ENCODE measurements at places on chromosomes 7 and 10. TPM values are rescaled to one million over a fixed set of nuclear protein-coding genes. Genes with fewer than 3 reads are reported as not detected.
A peak's percentile ranks its signal among the peaks of the same experiment; 100 is the strongest.

ZNF487 gene
- total RNA-seq = 15.7 TPM

RNF148 gene
- 2.6 TPM for total RNA-seq

INA gene
- not detected for total RNA-seq

DNA sequence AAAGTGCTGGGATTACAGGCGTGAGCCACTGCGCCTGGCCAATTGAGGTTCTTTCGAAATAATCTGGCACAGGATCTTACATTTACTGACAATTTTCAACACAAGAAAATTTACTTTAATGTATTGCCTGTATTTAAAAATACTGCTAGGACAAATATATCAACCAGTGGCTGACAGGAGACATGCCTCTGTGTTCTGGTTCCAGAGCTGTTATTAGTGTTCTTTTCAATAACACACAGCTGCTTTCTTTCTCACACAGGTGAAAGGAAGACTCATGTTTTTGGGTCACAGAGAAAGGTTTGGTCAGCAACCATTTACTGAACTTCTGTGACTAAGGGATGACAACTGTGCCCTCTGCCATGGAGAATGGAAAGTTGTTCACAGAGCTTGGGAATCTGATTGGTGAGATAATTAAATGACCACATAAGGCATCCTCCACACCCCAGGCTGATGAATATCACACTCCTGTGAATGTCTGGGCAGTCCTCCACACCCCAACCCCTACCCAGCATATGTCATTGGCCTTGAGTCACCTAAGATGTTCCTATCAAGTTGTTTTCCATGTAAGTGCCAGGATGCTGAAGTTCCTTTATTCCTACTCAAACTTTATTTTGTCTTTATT lies 180.1 kb downstream of the RAPGEF5 start:
- DNase-seq = no peak

- no peak for DNase-seq
Measured at GRCh38 chr7:121570365-121570764, 174.3 kb upstream of the FAM3C start.

SAMD9L gene
- 20.7 TPM for total RNA-seq

GRCh38 chr7:131927770-131928423 lies 371.5 kb upstream of the PODXL start:
- DNase-seq = no peak

LRIT1 gene
- not detected for total RNA-seq

PTPN20 gene
- total RNA-seq = 4.3 TPM

CRYGN gene
- not detected for total RNA-seq

CPXM2 gene
- 10.2 TPM for total RNA-seq

R3HCC1L gene
- total RNA-seq = 17.4 TPM

EIF5AL1 gene
- 0.11 TPM for total RNA-seq

ITIH5 gene
- 9.7 TPM for total RNA-seq

GRCh38 chr10:77835669-77836086 lies 90.9 kb downstream of the DLG5 start:
- no peak for DNase-seq

DNA sequence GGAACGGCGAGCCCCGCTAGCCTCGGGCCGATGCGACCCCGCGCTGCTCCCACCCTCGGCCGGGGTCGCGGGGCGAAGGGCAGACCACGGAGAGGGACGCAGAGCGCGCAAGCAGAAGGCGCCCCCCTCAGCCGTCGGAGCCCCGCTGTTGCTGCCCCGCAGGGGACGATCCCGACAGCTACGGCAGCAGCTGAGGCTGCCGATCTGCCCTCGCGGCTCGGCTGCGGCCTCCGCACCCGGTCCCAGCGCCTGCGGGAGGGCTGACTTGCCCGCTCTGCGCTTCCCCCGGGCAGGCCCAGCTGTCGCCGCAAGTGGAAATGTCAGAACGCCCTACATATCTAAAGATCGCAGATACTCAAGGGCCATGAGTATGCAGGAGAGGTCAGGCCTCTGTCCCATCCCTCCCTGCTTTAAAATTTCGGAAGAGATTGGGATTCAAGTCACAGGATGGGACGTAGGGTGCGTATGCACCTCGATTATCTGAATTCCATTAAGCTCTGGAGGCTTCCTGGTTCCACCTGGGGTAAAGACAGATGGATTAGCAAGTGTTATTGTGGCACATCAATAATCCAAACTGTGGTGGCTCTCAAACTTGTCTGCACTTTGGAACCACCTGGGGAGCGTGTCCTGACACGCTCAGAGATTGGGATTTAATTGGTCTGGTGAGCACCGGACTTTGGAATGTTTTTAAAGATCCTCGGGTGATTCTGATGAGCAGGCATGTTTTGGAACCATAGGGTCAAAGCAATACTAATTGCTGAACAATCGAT lies at the start of gene CRPPA:
TSS of gene CRPPA (minus strand) at position 206 of the 770 bp plus-strand sequence. CDS start 216 bp downstream, outside the sequence.
- DNase-seq = peak; percentile 90

- no peak for DNase-seq
Measured at GRCh38 chr7:22995011-22995410, 18.9 kb downstream of the HYCC1 start.

RNF32 gene
- 1.5 TPM for total RNA-seq

RSPH10B gene
- total RNA-seq = 1.6 TPM

CHST3 gene
- total RNA-seq = 9.9 TPM

TUBAL3 gene
- not detected for total RNA-seq

GRCh38 chr7:144957998-144958397 lies 122.1 kb upstream of the TPK1 start:
- DNase-seq = no peak

NUPR2 gene
- 9.1 TPM for total RNA-seq

GRCh38 chr7:15936991-15937390 lies 250.5 kb upstream of the MEOX2 start:
- DNase-seq = no peak

- peak; percentile 52 for DNase-seq
Measured at GRCh38 chr10:124560377-124561105, 98.9 kb downstream of the LHPP start.

DNA sequence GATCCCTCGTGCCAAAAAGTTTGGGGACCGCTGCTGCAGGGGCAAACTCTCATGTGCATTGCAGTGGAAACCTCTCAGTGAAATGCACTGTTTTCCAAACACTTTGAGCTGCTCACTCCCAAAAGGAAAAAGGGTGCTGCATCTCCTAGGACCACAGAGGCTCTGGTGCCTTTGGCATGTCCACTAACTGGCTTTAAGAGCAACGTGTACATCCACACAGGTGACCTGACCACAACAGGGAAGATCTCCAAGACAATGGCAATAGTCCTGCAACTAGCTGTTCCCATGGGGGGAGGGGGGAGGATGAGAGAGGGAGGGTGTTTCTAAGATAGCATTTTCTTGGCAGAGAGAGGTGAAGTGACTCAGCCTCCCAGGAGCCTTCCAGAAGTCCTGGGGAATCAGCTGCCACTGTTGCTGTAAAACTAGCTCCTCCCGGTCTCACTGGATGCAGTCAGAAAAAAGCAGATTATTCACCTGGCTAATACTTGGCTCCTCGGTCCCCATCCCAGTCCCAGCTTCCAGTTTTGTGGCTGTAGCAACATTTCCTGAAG lies 181.7 kb downstream of the HECW1 start:
- DNase-seq = no peak

DNA sequence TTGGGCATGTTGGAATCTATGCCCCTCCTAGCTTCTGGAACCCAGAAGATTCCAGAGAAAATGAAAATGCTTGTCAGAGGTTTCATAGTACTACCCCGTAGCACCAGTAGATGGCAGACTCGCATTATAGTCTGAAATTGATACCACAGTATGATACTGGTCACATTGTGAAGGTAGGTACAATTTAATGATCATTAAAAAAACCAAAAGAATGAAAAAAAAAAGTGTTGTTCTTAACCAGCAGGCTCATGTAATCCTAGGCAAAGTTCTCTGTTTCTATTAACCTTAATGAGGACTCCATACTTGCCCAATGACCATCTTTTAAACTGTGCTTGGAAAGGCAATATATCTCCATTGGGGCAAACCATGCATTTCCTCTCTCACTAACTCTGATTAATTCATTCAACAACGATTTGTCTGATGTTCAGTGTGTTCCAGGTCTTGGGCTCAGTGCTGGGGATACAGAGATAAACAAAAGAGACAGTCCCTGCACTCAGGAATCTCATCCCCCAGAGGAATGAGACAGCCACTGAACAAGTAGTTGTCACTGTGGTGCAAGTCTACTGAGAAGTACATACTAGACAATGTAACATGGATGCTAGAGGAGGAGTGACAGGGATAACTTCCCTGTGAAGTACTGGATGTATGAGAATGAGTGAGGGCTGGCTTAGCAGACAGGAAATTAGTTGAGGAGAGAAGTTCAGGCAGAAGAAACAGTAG lies 223.5 kb upstream of the PHYHIPL start:
- DNase-seq = no peak

MRPS17 gene
- total RNA-seq = 10.5 TPM

DNA sequence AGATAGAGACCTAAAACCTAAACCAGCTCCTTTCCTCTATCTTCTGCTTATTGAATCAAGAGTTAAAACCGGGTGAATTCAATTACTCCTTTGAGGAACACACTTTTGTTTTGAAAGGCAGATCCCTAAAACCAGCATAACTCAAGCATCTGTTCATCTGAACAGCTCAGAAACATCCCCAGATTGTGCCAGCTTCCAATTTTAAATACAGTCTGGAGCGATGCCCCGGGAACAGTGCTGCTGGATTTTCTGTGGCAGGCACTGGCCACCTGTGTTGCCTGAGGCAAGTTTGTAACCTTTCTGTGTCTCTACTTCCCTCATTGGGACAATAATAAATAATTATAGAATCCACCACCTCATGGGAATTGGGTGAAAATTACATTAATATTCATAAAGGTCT lies 281.4 kb upstream of the NFE2L3 start:
- no peak for DNase-seq

DNA sequence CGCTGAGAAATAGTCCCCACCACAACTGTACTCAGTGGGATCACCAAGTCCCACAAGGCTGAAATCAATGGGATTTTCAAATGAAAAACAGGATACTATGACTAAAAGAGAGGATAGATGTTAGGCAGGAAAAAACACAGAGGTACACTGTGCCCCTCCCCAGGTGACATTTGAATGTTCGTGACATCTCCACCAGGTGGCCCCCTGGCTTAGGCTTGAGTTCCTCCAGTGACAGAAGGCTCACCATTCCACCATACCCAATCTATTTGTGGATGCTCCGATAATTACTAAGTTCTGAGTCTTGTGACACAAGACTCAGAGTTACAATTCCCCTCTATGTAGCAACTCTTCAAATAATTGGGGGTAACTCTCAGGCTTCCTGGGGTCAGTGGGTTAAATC lies 77.5 kb upstream of the KCNMA1 start:
- DNase-seq = no peak

CTAGE6 gene
- total RNA-seq = 0.91 TPM

DNA sequence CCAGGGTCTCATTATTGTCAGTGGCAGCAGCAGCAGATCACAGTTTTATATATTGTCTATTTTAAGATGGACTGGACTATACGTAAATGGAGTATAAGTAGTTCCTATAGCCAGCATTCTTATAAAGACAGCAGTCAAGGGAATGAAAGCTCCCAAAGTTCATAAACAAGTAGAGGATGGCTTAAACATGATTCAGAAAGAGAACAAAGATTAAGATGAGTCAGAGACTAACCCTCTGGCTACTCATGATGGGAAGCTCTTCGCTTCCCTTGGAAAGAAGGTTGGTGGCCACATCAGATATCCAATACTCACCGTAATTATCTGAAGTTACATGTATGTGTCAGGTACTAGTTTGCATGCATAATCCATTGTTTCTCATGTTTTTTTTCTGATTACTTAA lies 277.0 kb downstream of the INHBA start:
- no peak for DNase-seq

CLDN4 gene
- total RNA-seq = 231 TPM

- DNase-seq = no peak
Measured at GRCh38 chr7:143934526-143935325, at the start of gene OR2F2. TSS of gene OR2F2 (plus strand) at chr7:143935233. CDS start at chr7:143935233, 0 bp downstream.

GRCh38 chr10:2556883-2557282 lies 510.5 kb upstream of the PFKP start:
- no peak for DNase-seq

- DNase-seq = no peak
Measured at GRCh38 chr7:20290505-20291111, 40.1 kb upstream of the ITGB8 start.

INHBA gene
- 69.8 TPM for total RNA-seq

CDHR3 gene
- total RNA-seq = 26.9 TPM

DNA sequence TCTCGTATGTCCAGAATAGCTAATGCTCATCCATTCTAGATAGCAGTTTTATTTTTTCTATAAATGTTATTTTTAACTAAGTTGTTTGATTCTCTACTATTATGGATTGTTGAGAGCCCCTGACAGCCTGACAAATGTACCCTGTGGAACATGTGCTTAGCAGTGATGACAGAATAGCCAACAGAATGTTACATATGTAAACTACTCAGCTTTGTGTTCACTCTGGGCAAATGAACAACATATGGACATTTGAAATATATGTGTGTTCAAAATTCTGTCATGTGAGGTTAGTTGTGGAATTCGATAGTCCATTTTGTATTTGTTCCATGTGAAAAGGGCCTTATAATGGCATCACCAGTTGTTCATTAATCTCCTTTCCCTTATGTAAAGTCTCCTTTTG lies 199.7 kb downstream of the EXOC4 start:
- DNase-seq = no peak

DNA sequence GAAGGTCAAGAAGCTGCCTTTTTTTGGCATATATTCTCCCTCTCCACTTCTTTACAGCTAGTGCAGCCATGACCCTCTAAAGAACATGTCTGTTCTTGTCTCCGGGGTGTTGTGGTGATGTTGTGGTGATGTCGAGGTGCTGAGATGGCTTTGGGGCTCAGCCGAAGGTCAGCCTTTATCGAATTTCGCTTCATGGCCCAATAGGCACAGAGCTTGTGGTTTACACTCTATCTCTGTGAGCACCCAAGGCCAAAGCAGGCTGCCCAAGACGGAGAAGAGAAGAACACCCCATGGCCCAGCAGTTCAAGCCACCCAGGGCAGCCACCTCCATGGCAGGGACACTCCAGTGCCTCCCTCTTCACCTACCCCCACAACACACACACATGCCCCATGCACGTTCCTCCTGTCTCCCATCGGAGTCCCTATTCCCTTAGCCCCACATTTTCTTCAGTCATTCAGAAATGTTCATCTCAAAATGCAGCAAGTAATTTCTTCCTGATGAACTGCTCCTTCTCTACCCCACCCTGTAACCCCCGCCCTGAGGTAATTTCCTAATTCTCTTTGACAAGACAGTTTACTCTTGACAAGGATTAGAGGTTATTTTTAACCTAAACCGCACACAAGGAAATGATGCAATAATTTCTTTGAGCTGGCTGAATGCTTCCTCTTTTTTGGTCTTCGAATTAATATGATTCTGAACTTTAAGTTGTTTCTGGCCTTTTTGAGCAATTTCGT lies 18.6 kb upstream of the ADRB1 start:
- DNase-seq = no peak

All from upper lobe of left lung (tissue), 6 donors.